ELR (cell line): ENCODE measurements at places on chromosomes 2 and 18.
A peak's percentile ranks its signal among the peaks of the same experiment; 100 is the strongest.

- DNase-seq: no peak
Observed at GRCh38 chr18:28176698-28176947, 307 bp downstream of the CDH2 start.

DNA sequence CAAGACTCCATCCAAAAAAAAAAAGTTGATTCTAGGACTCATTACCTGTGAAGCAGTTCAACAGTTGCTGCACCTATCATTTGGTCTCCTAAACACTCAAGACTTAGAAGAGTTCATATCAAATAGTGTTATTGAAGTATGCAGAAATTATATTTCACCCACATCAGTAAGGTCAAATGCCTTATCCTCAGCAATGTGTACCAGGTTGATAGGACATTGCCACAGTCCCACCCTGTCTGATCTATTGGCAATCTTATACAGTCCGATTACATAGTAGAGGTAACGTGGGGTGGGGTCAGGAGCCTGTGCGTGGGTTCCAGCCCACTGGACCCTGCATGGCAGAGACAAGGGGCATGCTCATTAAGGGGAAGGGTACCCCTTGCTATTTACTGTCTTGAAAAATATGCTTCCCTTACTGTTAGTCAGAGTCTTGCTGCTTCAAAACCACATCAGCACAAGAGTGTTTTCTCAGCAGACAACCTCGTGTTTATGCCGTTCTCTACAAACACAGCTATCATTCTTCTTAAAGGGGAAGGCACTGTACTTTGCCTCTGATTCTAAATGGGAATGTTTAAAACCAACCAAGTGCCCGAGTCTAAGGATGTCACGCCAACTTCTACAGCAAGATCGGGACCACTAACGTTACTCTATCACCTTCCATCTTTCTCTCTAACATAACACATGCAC lies 115.2 kb downstream of the MTCL1 start:
- no peak for DNase-seq

GRCh38 chr2:240785424-240786335 lies 34.3 kb downstream of the KIF1A start:
- DNase-seq: no peak

DNA sequence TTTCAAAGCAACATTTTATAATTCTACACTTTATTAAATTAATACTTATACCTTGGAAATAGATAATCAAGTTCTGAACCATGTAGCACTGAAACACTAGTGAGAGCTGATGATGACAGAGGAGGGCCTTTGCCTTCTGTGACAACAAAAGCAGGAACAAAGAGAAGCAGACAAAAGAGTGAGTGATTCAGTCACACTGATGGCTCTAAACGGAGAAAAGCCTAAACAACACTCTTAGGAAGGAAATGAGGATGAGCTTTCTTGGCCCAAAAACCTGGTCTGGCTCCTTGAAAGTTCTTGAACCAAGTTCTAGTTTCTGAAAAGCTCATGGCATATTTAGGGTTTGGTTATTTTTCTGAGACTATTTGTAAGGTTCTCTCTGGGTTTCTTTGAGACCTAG lies 271.9 kb downstream of the DPP10 start:
- DNase-seq: no peak

DNA sequence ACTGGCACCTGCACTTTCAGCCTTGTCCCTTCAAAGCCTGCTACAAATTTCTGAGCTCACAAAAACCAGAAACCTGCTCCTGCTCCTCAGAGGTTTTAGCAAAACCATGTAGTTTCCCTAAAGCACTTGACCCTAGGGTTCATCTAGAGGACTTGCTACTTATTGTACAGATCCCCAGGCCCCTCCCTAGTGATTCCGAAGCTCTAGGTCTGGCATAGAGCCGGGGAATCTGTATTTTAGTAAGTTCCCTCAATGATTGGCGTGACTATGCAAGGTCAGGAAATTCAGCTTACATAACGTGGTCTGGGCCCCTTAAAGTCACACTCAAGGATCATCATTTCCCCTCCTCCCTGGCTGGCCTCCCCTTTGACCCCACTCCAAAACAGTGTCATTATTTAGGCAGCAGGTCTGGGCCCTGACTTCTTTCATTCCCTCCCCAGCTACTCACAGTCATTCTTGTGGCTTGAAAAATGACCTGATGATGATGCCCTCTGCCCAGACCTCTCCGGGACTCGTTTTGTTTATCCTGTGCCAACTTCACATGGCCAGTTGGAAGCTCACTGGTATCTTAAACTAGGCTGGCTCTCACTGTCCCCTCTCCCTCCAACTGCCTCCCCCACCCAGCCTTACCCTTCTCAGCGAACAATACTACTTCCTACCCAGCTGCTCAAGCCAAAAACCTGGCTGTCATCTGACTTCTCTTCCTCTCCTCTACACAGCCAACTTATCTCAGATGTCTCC lies 36.0 kb downstream of the WDFY1 start:
- no peak for DNase-seq

- DNase-seq: no peak
Observed at GRCh38 chr2:200021449-200022114, 66.2 kb downstream of the MAIP1 start.

GRCh38 chr2:45627911-45628310 lies 16.8 kb upstream of the SRBD1 start:
- DNase-seq: peak; percentile 59

- DNase-seq: no peak
Observed at GRCh38 chr18:33014060-33014796, 241.4 kb upstream of the KLHL14 start.

DNA sequence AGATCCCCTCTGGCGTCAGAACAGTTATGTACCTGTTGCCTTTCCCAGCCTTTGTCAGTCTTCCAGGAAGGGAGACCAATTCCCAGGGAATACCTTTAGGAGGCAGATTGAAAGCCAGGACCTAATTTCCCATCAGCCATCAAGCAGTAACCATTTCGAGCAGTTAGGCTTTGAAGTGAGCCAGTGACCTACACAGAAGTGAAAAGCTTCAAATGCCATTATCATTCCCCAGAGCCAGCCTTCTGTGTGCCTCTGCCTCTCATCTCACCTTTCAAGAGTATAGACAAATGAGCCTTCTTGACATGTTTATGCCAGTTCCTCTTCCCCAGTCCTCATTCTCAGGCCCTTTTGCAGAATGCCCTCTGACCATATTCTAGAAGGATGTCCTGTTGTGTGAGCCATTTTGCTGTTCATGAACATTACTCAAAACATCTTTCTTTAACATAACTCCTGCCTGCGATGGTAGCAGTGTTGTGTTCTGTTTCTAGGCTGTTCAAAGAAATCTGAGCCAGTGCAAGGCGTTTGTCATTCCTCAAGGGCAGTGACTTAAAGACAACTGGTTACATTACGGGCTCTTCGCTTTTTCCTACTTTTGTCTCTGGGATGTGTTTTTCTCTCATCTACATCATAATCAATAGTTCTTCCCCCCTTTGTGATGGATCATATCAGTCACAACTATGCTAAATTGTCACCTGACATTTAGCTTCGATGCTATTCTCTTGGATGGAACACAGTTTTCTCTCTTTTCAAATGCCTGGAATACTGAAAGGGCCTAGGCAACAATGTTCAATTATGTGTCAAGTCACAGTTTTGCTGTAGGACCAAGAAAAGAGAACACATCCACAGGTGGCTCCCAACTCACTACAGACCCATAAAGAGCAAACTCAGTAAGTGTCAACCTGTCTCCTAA lies 138.6 kb downstream of the ALK start:
- no peak for DNase-seq

DNA sequence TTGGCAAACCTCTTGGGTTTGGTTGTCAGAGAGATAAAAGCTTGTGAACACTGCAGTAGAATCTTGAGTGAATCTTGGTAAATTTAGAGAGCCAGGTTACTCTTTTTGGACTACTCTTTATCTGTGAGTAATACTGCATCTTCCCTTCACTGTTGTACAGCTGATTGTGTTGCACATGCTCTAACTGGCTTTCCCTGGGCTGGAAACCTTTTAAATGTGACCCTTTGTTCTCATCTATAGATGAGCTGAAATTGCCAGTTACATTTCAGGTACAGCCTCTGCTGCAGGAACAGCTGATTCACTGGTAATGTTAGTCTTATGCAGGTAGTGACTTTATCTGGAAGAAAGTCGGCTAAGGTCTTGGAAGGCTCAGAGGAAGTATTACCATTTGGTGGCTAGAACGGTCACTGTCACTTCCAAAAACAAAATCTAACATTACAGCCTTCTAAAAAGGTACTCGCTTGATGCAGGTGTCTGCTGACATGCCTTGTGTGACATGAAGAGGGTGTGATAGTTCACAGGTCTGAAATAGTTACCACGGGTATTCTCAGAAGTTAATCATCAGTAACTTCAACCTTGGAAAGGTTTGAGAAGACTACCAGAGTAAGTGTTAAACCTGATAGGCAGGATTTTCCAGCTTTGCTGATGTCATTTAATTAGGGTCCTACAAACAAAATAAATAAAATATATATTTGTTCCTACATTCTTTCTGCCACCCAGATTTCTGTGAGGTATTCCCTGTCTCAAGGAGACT lies 851.1 kb downstream of the SLC4A3 start:
- DNase-seq: no peak

DNA sequence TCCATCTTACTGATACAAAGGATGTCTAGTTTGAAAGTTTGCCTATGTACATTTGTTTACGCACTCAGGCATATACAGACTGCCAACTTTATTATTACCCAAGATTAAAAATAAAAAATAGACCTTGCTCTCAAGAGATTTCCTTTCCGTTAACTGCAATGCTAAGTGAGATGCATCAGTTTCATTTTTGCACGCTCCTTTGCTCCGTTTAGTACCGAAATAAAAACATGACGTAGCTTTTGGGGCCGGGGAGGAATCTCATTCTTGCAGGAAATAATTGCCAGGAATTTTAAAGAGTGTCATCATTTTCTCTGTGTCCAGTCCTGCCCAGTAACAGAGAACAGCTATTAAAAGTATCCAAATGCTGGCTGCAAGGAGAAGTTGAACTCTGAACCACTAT lies 169.5 kb downstream of the SLC8A1 start:
- peak; percentile 4 for DNase-seq

DNA sequence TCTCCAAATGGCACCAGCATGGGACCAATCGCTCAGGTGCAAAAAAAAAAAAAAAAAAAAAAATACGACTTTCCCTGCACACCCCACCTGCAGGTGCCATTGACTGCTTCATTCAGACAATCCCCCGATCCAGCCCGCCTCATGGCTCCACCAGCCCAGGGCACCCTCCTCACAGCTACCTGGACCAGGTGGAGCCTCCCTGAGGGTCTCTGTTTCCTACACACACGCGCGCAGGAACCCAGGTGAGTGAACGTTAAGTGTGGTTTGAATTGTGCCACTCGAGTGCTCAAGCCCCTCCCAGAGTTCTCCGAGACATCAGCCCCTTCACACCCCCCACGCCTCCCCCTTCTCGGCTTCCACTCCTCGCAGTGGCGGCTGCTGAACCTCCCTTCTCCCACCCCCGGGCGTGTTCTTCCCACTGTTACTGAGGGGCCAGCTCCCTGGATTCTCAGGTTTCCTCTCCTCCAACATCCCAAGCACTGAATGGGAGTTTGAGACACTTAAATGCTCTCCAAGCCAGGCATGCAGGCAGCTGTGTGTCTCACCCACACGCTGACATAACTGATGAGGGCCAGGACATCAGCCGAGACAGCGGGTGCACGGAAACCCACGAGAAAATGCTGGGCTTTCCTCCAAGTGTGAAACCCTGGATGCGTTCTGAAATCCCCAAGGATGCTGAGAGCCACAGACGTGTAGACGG lies 88.8 kb upstream of the SNTG2 start:
- no peak for DNase-seq

GRCh38 chr2:104606056-104606455 lies 247.9 kb upstream of the POU3F3 start:
- no peak for DNase-seq

GRCh38 chr2:54106631-54107454 lies 8.6 kb upstream of the ACYP2 start:
- peak; percentile 71 for DNase-seq

DNA sequence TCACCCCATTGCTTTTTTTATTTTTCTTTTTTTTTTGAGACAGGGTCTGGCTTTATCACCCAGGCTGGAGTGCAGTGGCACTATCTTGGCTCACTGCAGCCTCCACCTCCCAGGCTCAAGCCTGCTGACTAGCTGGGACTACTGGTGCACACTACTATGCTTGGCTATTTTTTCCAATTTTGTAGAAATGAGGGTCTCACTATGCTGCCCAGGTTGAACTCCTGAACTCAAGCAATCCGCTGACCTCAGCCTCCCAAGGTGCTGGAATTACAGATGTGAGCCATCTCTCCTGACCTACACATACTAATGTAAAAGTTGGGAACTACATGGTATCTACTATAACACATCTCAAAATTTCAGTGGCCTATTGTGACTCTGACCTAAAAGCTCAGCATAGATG lies 101.2 kb downstream of the FMNL2 start:
- no peak for DNase-seq

GRCh38 chr2:24403168-24403831 lies 43.0 kb upstream of the ITSN2 start:
- DNase-seq: no peak

DNA sequence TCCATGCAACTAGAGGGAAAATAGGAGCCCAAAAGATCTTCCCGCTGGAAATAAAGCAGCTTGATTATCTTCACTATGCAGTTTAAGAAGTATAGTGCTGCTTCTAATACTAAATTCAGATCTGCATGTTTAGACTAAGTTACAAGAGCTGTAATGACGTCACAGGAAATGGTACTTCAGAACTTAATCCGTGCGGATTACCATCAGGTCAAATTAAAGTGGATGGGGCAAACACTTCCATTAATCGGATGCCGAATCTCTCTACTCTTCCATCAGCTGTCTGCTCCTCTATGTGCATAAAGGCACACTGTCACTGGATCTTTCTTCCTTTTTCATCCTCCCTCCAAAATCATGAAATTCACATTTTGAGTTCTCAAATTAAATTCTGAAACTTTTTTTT lies 52.6 kb downstream of the TRAPPC12 start:
- no peak for DNase-seq

DNA sequence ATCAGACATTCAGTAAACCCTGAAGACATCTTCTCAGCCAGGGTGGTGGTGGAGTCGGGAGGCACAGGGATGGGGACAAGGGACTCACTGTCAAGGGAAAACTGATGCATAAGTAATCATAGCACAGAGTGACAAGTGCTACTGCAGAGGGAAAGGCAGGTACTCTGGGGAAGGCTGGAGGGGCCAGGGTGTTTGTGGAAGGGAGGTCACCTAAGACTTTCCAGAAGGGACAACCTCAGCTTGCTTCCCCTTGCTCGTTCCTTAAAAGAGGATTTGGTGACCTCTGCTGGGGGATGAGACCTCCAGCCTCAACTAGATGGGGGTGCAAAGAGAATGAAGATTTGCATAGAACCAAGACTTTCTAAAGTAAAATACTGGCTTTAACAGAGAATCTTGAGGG lies 99.5 kb downstream of the SLC4A3 start:
- peak; percentile 36 for DNase-seq
